ENCODE measurements at places on chromosomes 6 and 20.

GRCh38 chr20:38874460-38875174 lies 51.6 kb upstream of the FAM83D start:
- DNase-seq: no peak

- no peak for DNase-seq
Measured at GRCh38 chr20:9099372-9099771, 30.5 kb downstream of the PLCB4 start.

- DNase-seq: no peak
Measured at GRCh38 chr6:112690497-112691202, 343.5 kb downstream of the RFPL4B start.

- DNase-seq: peak; percentile 36
Measured at GRCh38 chr6:42043787-42044475, 6.4 kb upstream of the TAF8 start.

- no peak for DNase-seq
Measured at GRCh38 chr6:32843331-32843978, 392 bp downstream of the PSMB8 start.

DNA sequence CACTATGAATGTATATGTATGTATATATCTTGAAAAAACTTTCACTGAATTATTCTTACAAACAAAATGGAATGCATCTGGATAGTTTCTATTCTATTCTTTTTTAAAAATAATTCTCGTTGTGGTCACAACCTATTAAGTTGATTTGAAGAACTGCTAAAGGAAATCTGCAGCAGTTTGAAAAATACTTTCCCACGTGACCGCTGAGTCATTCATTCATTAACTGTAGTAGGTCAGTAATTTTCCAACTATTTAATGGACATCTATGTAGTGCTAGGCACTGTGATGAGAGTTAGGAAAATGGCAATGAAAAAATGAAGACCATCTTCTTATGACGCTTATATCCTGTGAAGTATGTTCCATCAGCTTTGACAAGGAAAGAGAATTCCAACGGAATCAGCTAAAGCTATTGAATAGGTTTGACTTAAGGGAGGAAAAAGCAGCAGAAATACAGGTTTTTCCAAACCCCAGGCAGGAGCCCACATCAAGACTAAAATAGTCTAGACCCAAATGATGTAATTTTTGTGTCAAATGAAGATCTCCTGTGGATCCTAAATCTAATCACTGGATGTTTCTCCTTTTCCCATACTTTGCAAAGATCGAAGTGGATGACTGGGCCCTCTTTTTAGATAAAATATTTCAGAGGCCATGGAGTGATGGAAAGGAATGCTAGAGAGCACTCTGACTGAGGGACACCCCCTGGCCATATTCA lies 4.1 kb upstream of the EFHC1 start:
- no peak for DNase-seq

GRCh38 chr6:108528878-108529277 lies 31.8 kb upstream of the FOXO3 start:
- DNase-seq: no peak

DNA sequence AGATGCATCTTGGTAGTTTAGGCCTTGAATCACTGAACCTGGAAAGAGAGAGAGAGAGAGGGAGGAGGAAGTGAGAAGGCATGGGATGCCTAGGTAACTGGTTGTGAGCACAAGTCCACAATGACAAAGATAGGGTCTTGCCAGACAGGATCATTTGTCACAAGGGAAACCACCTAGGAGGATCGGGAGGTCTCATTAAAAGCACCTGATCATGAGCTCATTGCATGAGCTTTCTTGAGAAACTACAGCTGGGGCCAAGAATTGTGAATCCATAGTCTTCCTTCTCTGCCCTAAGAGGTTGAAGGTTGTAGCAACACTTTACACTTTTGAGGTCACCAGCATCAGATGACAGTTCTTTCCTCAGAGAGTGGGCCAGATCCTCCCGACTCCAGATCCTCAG lies 195.7 kb downstream of the CD83 start:
- DNase-seq: no peak

GRCh38 chr6:125957845-125958244 lies 1.3 kb downstream of the HINT3 start:
- DNase-seq: no peak

GRCh38 chr20:13995086-13995665 lies at the start of gene MACROD2:
TSS of gene MACROD2 (plus strand) at chr20:13995516.
- no peak for DNase-seq

- DNase-seq: no peak
Measured at GRCh38 chr6:130760006-130760405, 67.2 kb upstream of the SMLR1 start.

GRCh38 chr6:170438861-170439260 lies 114.2 kb downstream of the PSMB1 start:
- DNase-seq: no peak

GRCh38 chr20:42435230-42435629 lies 754.5 kb downstream of the PTPRT start:
- DNase-seq: no peak

DNA sequence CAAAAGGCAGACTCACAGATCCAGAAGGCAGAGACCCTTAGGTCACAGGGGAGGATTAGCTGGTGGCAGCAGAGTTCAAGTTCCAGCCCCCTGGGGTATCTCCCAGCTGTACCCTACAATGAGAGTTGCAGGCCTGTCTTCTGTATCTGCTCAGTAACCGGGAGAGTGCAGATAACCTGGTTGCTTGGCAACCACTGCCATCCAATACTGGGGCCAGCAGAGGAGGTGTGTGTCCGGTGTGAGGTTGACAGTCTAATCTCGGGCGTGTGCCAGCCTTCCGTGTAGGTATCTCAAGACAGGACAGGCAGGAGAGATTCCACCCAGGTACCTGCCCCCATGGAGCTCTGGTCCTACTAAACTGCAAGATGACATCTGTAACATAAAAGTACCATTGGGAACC lies 56.6 kb upstream of the TBC1D7 start:
- DNase-seq: no peak

DNA sequence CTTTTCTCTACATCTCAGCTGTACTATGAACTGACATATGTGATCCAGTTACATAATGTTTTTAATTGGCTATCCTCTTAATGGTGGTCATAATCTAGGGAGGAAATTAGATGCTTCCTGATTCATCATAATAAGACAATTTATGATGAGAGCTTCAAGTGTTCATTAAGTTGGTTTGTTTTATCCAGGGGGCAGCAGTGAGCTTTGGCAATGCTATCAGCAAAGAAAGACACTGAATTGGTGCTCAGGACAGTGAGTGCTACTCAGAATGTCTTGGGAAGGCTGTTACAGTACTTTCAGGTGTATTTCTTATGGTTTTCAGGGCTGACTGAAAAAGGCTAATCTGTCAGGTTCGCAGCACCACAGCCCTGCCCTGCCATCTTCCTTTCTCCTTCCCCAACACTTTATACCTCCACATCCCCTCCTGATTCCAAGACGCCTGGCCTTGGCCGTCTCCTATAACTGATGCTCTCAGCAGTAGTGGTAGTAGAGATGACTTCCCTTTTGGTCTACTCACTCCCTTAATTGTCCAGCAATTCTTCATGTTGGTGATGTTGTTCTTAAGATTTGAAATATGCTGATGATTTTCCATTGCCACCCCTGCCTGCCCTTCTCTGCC lies 67.0 kb upstream of the TNFAIP3 start:
- DNase-seq: no peak

- DNase-seq: no peak
Measured at GRCh38 chr20:51174536-51174935, 151.6 kb upstream of the KCNG1 start.

- no peak for DNase-seq
Measured at GRCh38 chr20:2165871-2166270, 64.2 kb downstream of the STK35 start.

GRCh38 chr20:13474467-13474866 lies 164.3 kb downstream of the TASP1 start:
- DNase-seq: no peak

DNA sequence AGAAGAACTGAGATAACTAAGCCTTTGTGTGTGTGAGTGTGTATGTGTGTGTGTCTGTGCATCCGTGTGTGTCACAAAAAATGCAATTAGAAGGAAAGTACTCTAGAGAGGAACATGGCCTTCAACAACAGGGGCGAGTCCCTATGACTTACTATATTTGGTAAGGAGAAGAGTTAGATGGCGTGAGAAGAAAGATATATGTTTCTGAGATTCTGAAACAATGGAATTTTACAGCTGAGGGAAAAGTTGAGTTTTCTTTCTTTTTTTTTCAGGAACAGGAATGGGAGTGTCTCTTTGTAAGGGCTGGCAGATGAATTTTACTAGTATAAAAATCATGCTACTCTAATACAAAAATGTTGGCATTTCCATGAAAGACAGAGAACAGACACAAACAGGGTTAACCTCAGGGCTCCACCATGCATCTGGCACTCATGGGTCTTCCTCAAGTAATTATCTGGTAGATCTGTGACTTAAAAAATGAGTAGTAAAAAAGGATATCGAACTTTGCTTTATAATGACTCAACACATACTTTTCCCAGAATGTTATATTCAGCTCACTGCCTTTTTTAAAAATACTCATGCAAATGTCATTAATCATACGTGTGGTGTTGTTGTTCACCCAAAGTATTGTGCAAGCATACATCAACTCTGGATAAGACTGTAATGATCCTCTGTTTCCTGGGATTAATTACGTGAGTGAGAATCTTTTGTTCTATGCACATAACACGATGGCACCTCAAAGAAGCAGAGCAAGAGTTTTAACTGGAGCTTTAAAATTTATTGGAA lies 12.8 kb upstream of the SASH1 start:
- no peak for DNase-seq

- DNase-seq: no peak
Measured at GRCh38 chr6:132114201-132114825, 163.1 kb upstream of the CCN2 start.

GRCh38 chr6:53095716-53096115 lies 30.5 kb downstream of the FBXO9 start:
- DNase-seq: no peak

DNA sequence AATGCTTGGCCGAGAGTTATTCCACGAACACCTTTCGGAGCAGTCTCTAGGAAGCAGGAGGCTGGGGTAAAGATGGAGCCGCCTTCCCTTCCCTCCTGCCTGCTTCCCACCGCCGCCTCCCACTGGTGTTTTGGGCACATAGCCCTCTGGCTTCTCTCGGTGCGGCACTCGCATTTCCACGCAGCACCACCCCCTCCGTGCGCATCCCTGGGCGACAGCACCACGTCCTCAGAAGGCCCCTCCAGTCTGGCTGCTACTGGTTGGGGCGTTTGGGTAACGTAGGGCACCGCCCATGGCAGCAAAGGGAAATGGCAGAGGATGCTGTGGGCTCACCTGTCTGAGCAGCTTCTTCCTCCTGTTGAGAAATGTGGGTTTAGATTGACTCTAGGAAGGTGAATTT lies 2.4 kb downstream of the COL20A1 start:
- DNase-seq: no peak

GRCh38 chr6:134934793-134935485 lies 15.0 kb downstream of the ALDH8A1 start:
- no peak for DNase-seq

GRCh38 chr6:31521835-31522234 lies 6.9 kb upstream of the MCCD1 start:
- no peak for DNase-seq

DNA sequence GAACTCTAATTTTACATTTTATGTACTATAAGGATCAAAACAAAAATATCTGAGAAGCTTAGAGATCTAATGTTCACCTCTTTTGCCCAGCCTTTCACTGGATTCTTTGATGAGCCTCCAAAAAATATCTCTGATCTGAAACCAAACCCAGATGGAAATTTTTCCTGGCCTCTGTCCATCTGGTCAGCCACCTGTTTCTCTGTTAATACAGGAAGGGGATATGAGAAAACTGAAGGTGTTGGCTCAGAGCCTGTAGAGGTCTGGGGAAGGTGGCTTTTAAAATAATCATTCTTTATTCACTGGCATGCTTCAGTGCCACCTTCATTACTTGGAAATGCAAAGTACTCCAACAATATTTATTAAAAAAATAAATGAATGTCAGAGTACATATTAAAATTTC lies 8.5 kb upstream of the MCM3 start:
- DNase-seq: no peak

GRCh38 chr20:5859608-5860007 lies 90.7 kb downstream of the TRMT6 start:
- DNase-seq: no peak

DNA sequence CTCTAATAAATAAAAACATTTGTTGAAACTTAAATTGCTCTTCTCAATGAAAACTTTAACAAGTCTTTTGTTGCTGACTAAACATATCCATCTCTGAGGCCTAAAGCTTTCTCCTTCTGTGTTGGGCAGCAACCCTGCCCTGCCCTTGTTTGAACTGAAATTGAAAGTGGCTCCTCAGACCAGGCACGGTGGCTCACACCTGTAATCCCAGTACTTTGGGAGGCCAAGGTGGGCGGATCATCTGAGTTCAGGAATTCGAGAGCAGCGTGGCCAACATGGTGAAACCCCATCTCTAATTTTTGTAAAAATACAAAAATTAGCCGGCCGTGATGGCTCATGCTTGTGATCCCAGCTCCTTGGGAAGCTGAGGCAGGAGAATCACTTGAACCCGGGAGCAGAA lies 29.2 kb upstream of the GNRH2 start:
- DNase-seq: no peak

DNA sequence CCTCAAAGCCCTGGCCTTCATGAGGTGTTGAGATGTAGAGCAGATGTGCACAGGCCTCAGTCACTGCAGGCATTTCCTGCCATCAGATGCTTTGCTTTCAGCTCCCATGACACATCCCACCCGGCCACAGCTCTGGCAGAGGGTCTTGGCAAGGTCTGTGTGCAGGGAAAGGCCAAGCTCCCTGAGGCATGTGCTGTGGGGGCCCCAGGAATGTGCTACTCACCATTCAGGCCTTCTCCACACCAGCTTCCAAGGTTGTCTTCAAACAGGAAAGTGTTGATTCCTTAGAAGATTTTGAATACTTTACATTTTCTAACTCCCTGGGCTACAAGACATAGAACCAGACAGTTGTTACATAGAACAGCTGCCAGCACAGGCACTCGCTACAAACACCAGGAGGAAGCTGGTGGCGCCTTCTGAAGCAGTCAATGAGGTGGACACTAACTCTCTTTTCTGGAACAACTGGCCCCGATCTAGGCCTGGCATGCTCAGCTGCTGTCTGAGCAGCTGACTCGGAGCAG lies 27.8 kb downstream of the CASS4 start:
- DNase-seq: no peak

DNA sequence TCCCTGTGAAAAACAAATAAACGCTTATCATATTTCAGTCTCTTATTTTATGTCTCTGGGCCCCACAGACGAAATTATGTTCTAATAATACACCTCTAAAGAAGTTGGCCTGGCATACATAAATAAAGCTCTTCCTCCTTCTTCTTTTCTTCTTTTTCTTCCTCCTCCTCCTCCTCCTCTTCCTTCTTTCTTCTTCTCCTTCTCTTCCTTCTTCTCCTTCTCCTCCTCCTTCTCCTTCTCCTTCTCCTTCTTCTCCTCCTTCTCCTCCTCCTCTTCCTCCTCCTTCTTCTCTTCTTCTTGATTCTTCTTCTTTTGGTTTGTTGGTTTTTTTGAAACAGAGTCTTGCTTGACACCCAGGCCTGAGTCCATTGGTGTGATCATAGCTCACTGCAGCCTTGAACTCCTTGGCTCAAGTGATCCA lies 41.8 kb upstream of the PTPN1 start:
- no peak for DNase-seq

GRCh38 chr6:75986935-75987334 lies 85.5 kb downstream of the IMPG1 start:
- DNase-seq: no peak
